ENCODE measurements at places on chromosomes 1 and 21.

DNA sequence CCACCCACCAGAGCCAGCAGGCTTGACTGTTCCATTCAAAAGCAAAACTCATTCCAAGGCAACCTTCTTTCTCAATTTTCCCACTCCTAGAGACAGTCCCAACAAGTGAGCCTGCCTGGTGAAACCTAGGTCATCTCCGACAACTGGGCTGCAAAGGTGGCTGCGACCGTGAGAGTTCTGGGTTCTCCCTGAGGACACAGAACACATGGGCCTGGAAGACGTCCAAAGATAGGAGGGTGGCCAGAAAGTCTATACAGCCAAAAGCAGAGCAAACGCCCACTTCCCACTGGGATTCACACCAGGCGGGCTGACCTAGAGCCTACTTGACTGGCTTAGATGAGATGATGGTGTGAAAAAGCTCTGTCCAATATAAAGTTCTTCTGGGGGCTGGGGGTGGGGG is 90.2 kb upstream of the GRIK3 start:
- DNase-seq = no peak

- no peak for DNase-seq
Measured at GRCh38 chr1:56414728-56415224, 164.6 kb downstream of the PLPP3 start.

GRCh38 chr1:44228218-44228617 is 14.9 kb downstream of the DMAP1 start:
- DNase-seq = no peak

- DNase-seq = no peak
Measured at GRCh38 chr1:84425150-84425896, 27.0 kb downstream of the DNASE2B start.

GRCh38 chr1:232944347-232944746 is 6.1 kb upstream of the NTPCR start:
- no peak for DNase-seq

DNA sequence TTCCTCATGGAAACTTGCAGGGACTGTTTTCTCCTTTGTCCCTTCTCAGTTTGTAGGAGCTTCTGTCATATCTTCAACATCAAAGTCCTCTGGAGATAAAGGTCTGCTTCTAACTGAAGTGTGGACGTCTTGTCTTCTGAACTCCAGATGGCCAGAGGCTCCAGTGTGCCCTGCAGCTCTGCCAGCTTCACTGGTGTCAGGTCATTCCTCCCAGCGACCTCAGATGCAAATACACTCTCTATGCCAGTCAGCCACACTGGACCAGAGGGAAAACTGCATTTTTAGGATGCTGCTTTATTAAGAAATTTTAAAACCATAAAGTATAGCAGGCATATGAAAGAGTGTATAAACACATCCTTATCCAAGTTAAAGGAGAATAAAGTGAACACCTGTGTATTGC is 78.5 kb upstream of the ADAR start:
- DNase-seq = no peak

GRCh38 chr1:204213668-204214662 is at the start of gene GOLT1A:
TSS of gene GOLT1A (minus strand) at chr1:204213988. CDS start at chr1:204213906, 82 bp downstream.
- no peak for DNase-seq

GRCh38 chr1:41515131-41515678 is 30.7 kb upstream of the EDN2 start:
- DNase-seq = no peak

DNA sequence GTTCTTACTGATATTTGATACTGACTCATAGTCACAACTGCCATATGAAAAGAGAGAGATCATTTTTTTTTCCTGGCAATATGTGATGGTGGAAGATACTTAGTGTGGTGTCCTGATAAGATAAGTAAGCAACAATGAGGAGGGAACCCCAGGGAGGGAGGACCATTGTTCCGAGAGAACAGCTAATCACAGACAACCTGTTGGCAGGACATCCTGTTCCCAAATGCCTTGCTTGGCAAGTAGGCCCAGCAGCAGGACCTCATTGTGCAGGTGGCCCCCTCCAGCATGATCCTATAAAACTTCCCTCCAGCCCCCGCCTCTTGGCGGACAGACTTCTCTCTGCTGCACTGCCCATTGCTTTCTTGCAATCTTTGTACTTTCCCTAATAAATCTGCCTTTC is 329.4 kb upstream of the CHRM3 start:
- no peak for DNase-seq

DNA sequence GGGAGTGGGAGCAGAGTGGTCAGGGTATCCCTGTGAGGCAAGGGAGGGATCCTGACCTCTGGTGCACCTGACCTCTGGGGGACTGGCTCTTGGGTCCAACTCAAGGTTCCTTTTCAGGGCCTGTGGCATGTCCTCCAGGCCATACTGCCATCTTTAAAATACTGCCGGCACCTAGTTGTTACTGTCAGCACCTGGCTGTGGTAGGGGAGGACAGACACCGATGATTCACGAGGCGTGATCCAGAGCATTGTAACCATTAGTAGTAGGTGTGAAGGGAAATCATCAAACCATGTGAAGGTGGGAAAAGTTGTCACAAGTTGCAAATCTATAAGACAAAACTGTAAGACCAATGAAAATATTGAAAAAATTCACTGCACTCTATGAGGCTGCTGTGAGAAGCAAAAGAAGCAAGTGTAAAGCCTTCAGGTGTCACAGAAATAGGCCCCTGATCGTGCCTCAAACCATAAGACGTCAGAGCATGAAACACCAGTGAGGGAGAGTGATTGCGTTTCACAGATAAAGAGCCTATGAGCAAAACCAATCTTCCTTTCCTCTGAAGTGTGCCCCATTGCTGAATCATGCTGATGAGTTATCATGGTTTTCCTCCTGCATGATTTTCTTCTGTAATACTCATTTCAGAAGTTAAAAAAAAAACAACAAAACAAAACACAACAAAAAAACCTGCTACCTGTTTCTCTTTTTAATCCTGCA is 55.3 kb downstream of the CDC7 start:
- DNase-seq = peak; percentile 32

GRCh38 chr1:84539972-84540371 is 33.6 kb upstream of the GNG5 start:
- no peak for DNase-seq

GRCh38 chr1:107496002-107496401 is 355.2 kb downstream of the NTNG1 start:
- no peak for DNase-seq

GRCh38 chr1:194339471-194339870 is 1153.1 kb upstream of the B3GALT2 start:
- DNase-seq = no peak

DNA sequence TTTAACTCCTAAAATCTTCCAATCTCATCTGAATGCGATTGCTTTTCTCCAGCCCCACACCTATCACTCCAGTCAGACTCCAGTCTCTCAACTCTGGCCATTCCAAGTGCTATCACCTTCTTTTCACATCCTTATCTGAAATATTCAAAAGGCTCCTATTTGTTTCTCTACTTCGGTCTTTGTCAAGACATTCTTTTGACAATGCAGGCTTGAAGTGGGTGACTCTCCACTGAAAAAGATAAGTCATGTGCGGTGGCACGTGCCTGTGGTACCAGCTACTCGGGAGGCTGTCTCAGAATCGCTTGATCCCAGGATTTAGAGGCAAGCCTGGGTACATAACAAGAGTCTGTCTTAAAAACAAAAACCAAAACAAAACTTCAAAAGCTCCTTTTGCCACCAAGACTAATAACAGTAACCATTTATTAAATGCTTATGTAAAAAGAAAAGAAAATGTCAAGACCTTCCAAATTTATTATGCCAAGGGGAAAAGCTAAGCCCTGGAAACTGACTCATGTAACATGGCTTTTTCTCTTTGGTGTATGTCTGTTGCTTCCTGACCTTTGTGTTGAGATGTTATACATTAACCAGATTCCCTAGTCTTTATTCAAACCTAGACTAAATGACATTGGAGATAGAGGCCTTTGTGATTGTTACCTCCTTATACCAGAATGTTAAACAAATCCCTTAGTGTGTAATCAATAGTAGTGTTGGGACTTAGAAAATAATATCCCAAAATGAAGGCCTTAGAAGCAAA is 3.6 kb downstream of the ALG14 start:
- DNase-seq = no peak

- DNase-seq = no peak
Measured at GRCh38 chr1:65866439-65866838, 73.7 kb downstream of the PDE4B start.

- DNase-seq = no peak
Measured at GRCh38 chr1:79100385-79100784, 93.9 kb upstream of the ADGRL4 start.
